ENCODE measurements at places on chromosomes 1 and 21. TPM values are rescaled to one million over a fixed set of nuclear protein-coding genes. Genes with fewer than 3 reads are reported as not detected.
A peak's percentile ranks its signal among the peaks of the same experiment; 100 is the strongest.

The SYT11 gene
- 17.8 TPM for total RNA-seq

The NUP210L gene
- total RNA-seq = not detected

The C1orf115 gene
- total RNA-seq = not detected

The CAPN8 gene
- total RNA-seq = not detected

The UHMK1 gene
- 60.1 TPM for total RNA-seq

The DENND2C gene
- total RNA-seq = 0.12 TPM

The LCA5L gene
- not detected for total RNA-seq

The PKP1 gene
- total RNA-seq = not detected

GRCh38 chr1:53061859-53062707, at the start of gene PODN:
Gene PODN, plus strand, starts transcription at chr1:53062213. Its CDS starts 7,643 bp downstream, at chr1:53069856.
- DNase-seq = no peak

GRCh38 chr1:202684716-202685115, 25.5 kb downstream of the SYT2 start:
- no peak for DNase-seq

- no peak for DNase-seq
Observed at GRCh38 chr1:44273560-44274350, 60.5 kb downstream of the DMAP1 start.

DNA sequence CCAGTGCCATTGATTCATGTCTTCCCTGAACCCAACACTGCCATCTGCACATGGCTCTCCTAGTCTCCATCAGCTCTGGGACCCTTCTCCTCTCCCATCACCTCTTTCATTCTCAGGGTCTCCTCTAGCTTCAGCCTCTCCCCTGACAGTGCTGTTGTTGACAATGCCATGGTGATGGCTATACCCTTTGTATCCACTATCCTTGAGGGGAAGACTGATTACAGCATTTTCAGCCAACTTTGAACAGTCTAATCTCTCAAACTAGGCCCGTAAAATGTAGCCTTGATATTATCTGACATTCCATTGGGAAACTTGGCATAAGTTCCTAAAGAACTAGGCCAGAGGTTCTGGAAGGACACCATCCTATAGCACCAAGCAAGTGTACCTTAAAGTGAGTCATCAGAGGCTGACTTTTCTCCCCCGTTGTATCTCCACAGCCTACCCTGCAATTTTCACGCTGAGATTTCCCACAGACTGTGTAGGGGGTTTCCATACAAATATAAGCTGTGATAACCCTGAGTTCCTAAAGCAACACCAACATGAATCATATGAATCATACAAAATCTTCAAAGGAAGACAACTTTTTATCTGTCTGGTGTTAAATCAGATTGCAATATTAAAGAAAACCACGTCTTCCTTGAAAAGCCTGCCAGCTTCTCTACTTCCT, 5.8 kb downstream of the HAO2 start:
- no peak for DNase-seq

DNA sequence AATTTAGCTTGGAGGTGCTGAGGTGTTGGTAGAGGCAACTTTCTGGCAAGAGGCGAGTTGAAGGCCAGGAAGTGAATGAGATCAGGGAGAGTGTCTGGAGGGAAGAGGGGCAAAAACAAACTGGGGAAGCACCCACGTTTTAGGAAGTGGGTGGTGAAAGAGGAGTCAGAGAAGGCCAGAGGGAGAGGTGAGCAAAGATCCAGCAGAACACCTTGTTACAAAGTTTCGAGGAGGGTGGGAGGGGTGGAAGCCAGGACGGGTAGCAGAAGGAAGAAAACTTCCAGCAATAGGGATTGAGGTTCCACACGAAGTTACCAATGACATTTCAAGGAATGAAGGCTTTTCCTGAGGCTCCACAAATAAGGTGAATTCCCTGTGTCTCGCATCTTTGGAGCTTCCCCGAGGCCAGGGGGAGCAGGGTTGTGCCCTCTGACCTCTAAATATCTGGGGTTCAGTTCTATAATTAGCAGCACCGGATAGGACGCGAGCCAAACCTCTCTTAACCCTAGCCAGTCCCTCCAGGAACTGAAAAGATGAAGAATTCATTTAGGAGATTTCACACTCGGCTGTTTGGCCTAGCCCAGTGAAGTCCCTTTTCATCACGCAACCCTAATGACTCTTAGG, 578 bp upstream of the SESN2 start:
- DNase-seq = peak; percentile 66

- DNase-seq = no peak
Observed at GRCh38 chr1:1893291-1893985, 2.6 kb upstream of the GNB1 start.

DNA sequence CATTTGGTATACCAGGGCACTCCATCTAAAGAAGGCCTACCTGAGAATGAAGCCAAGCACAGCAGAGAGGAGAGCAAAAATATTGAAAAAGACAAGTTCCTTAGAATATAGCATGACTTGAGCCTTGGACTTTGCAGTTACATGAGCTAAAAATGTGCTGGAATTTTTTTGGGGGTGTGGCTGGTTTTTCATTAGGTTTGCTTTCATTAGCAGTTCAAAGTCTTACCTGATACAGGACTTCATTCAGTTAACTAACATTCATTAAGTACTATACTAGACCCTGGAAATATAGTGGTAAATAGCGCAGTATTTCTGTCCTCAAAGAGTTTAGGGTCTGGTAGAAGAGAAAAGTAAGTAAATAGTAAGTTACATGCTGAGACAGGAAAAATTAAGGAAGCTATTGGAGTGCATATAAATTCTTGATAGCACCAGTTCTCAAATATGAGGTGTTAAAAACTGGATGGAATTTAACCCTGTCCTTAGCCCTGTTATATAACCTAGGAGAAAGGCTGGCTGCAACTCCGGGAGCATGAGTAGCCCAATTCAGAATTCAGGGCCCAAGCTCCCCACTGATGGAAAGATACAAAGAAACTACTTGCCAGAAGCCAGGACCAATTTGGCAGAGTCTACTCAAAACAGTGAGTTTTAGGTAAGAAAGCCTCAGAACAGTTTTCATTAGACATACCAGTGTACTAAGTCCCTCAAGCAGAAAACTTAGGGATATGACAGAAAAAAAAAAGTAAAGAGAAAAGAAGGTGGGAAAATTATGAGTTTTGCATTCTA, 3.1 kb upstream of the DOCK7 start:
- DNase-seq = no peak

- DNase-seq = no peak
Observed at GRCh38 chr1:224856973-224857372, 72.5 kb upstream of the DNAH14 start.

DNA sequence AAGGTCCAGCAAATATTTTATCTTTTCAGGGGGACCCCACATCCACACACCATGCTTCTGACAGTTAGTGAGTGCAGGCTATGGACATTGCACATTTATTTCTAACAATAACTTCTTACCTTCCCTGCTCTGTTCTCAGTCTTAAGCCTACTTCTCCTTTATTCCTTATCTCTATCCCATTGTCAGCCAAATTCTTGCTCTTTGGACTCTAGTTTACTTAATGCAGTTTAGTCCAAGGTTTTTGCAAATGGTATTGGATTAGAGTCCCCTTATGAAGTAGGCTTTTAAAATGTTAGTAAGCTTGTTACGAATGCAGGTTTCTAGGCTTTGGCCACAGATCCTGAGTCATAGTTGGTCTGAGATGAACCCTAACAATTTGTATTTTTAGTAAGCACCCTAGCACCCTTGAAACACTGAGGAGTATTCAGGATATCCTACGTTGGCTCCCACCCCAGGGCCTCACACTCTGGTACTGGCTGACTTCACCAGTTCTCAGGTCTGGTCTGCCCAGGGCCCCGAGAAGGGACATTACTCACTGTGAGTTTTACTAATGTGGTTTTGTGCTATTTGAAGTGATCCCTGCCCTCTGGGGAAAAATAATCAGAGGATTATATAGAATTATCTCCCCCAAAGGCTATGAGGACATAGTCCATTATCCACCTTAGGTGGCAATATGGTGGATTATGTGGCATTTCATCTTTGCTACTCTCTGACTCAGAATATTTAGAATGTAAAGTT, 239.5 kb downstream of the TGFB2 start:
- DNase-seq = no peak

DNA sequence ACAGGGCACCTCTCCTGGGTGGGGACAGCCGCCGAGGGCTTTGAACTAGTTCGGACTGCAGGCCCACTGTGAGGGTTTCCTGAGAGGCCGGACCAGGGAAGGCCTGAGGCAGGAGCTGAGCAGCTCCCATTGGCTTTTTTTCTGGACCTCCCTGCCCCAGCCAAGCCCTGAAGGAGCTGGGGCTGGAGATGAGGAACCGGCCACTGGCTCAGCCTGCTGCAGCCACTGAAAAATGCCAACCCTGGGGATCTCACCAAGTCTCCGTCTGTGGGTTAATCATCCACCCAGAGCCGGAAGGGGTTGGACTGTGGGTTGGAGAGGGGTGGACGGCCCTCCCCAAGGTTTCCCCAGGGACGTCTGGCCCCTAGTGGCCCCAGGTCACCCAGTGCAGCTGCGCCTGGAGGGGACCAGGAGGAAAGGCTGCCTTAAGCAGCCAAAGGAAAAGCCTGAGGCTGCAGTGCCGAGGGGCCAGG, 2.5 kb downstream of the VWA1 start:
- no peak for DNase-seq

GRCh38 chr1:36330940-36331339, 7.5 kb upstream of the EVA1B start:
- DNase-seq = no peak

GRCh38 chr1:233295237-233295974, at the start of gene PCNX2:
Gene PCNX2, minus strand, starts transcription at chr1:233295725. Its CDS starts 247 bp downstream, at chr1:233295478.
- peak; percentile 89 for DNase-seq

GRCh38 chr1:161733526-161733925, 12.2 kb downstream of the FCRLB start:
- no peak for DNase-seq
